IMR-90 (cell line): ENCODE measurements at places on chromosomes 1 and 21. TPM values are rescaled to one million over a fixed set of nuclear protein-coding genes. Genes with fewer than 3 reads are reported as not detected.

DNA sequence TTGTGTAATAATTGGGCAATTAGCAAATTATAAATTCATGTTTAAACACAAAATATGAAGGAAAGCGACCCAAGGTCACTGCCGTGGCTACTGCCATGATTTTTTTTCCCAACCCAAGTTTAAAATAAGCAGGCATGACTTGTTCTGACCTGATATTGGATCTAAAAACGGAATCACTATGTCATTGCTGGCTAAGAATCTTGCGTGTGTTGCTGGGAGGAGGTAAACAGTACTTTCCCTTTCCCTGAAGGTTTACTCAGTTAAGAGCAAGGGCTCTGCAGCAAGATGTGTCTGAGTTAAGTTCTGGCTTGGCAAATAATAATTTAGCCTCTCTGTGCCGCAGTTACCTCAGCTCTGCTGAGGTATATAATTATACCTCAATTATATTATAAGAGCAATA, 125.7 kb upstream of the L1TD1 start:
- DNase-seq, result peak; percentile 17

CRP gene
- not detected in 2 replicates for total RNA-seq

TFF3 gene
- not detected in 2 replicates for total RNA-seq

HAO2 gene
- not detected in 2 replicates for total RNA-seq

GRCh38 chr1:53895421-53895820, 1.4 kb downstream of the DIO1 start:
- no peak for DNase-seq

DNA sequence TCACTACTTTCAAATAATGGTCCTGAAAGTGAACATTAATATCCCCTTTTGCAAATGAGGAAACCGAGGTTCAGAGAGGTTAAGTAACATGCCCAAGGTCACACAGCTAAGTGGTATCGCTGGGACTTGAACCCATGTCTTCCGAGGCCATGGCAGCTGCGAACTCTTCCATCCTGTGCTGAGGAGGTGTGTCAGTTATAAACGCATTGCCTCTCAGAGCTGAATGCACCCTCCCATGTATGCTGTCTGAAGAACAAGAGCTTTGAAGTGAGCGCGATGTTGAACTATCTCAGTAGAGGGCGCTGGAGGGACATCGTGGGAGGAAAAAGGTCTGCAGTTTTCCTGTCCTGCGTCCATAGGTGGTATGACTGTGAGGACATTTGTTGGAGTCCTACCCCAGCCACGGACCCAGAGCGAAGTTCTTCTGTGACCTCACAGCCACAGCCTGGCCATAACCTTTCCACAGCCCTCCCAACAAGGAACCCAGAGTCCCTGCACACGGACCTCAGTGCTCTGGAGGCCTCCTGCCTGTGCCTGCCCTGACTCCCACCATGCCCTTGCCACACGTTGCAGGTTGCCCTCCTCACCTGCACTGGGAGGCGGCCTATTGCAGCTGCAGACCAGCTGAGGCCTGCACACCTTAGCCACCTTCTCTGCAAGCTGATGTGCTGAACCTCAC, 7.5 kb downstream of the MYOC start:
- DNase-seq, result peak; percentile 82

GRCh38 chr21:39156024-39156423, 27.2 kb downstream of the PSMG1 start:
- DNase-seq, result peak; percentile 70

CTSE gene
- total RNA-seq, result not detected in 2 replicates

FCRLB gene
- total RNA-seq, result 0.90 and 1.1 TPM in 2 replicates

DNA sequence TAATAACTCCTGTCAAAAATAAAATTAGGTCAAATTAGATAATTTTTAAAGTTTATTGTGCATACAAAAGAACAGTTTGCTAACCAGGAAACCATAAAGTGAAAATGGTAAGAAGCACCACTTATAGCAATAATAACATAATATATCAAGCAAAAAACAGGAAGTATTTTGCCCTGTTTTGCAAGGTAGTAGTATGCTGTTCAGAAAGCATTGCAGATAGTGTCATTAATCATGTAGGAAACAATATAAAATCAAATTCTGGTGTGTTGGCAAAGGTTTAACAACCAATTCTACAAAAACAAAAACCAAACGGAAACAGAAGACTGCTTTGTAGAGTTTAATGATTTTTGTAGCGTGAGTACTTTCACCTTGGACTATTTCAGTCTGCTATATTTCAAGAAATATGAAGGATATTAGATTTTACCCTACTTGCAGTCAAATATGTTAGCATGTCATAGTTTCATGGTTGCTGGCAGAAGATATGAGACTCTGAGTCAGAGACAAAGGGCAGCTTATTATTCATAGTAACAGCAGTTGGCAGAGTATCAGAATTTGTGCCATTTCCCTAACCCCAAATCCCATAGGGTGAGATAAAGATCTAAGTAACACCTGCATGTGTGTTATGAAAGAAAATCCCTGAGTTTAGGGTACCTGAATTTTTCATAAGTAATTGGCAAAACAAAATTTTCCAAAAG, 729.0 kb upstream of the BRINP3 start:
- peak; percentile 5 for DNase-seq

- no peak for DNase-seq
These were observed 40.0 kb downstream of the CDCP2 start for GRCh38 chr1:54112705-54113368.

RORC gene
- total RNA-seq, result not detected in 2 replicates

RBP7 gene
- total RNA-seq, result not detected in 2 replicates

TAS1R1 gene
- not detected in 2 replicates for total RNA-seq

BNIPL gene
- under 0.01 TPM in 1 of 2 replicates, not detected in the other for total RNA-seq

GRCh38 chr1:58654322-58654721, 45.5 kb downstream of the MYSM1 start:
- no peak for DNase-seq

FAF1 gene
- 72.9 and 78.0 TPM in 2 replicates for total RNA-seq

CLEC20A gene
- not detected in 2 replicates for total RNA-seq

GRCh38 chr1:69842326-69842725, 274.6 kb downstream of the LRRC7 start:
- DNase-seq, result no peak

DNA sequence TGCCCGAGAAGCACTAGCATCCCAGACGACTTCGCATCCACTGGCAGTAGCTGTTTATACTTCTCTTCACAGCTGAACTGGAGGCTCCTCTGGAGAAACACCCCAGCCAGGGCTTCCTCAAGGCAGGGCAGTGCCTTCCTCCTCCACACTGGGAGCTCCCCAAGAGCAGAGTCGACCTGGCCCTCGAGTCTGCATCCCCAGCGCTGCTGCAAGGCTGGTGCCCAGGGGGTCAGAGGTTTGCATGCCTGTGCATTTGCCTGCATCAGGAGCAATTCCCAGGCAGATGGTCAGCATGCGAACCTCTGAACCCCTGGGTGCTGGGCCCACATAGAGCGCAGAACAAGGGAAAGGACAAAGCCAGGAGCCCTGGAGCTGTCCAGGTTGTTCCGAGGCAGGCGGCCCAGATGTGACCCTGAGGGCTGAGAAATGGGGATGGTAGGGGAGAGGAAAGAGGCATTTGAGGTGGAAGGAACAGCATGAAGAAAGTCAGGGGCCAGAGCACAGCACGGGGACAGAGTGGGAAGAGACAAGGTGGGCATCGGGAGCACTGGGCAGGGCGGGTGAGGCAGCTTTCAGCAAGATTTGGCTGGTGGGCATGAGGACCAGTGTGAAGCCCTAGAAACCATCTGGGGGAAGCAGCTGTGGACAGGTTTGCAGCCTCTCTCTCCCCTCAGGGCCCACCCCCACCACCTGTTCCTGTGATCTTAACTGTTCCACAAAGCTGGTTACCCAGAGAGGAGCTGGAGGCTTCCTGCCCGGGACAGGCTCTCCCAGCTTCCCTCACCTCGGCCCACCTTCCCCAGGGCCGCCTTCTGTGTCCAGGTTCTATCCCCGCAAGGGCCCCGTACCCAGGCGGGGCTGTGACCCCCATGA, 6.4 kb upstream of the S100A8 start:
- no peak for DNase-seq

LRRC47 gene
- total RNA-seq, result 15.2 and 23.1 TPM in 2 replicates

DNA sequence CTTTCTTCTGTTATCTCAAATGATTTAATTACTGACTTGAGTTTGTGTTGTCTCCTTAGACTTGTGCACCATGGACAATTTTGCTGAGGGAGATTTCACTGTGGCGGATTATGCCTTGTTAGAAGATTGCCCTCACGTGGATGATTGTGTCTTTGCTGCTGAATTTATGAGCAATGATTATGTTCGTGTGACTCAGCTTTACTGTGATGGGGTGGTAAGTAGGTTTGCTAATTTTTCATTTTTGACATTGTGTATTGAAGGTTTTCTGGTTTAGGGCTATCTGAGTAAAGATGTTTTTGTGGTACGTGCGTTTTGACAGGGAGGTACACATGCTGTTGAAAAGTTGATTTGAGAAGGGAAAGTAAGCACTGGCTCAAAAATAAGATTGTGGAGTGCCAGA, 14.1 kb downstream of the TTC3 start:
- DNase-seq, result peak; percentile 82

DNA sequence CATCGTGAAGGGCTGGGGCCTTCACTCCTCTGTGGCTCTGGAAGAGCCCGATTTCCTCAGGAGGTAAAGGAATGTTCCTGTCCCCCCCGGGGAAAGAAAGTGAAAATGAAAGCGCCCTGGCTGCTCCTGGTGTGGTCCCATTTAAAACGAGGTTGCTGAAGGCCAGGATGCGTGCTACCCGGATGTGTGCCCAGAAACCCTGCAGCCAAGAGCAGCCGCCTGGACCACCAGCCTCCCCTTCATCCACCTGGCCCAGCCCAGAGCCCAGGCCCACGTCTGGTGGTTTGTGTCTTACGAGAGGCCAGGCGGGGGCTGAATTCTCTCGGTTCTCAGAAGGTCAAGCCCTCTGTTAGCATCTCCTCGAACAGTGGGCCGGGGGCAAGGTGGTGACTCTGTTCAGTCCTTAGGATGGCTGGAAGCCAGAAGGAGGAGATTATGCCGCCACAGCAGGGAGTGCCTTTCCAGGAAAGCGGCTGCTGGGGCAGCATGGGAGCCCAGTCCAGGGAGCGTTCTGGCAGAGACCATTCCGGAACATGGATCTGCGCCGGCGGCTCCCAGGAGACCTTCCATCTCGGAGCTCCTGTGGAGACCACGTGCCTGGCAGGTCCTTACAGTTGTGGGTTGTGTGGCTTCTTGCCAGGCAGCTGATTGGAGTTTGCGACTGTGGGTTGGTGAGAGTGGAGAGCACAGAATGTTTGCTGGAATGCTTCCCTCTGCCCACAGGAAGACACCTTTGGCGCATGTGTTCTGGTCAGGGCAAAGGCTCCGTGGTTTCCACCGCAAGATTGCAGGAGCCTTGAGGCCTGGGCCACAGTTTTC, 1.4 kb downstream of the GUK1 start:
- peak; percentile 33 for DNase-seq

- DNase-seq, result no peak
These were observed 10.3 kb upstream of the SPRR2B start for GRCh38 chr1:153081736-153082135.

- DNase-seq, result peak; percentile 39
These were observed 334 bp downstream of the CTH start for GRCh38 chr1:70411360-70411844.

DNA sequence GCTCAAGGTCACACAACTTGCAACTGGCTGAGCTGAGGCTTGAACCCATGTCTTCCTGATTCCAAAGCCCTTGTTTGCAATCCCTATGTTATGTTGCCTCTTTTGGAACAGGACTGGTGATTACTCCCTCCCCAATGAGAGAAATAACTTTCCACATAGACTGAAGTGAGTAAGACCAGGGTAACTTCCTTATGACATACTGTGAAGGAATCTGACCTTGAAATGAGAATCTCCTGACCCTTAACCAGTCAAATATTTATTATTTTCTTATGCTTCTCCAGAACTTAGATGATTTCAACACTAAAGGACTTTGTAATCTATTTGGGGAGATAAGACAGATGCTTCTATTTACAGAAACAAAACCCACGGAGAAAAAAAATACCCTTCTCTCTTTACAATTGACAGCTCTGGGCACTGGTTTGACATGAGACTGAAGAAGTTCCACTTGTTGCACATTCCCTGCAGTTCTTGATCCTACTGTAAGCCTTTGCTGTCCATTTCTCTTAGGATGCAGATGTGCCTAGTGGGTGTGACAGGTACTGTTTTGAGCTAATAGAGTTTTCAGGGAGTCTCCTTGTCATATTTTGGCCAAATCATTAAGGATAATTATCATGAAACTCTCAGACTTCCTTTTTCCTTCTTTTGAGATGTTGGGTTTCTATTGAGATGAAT, 3.9 kb upstream of the RPTN start:
- DNase-seq, result peak; percentile 62

C1orf141 gene
- total RNA-seq, result not detected in 2 replicates

DNA sequence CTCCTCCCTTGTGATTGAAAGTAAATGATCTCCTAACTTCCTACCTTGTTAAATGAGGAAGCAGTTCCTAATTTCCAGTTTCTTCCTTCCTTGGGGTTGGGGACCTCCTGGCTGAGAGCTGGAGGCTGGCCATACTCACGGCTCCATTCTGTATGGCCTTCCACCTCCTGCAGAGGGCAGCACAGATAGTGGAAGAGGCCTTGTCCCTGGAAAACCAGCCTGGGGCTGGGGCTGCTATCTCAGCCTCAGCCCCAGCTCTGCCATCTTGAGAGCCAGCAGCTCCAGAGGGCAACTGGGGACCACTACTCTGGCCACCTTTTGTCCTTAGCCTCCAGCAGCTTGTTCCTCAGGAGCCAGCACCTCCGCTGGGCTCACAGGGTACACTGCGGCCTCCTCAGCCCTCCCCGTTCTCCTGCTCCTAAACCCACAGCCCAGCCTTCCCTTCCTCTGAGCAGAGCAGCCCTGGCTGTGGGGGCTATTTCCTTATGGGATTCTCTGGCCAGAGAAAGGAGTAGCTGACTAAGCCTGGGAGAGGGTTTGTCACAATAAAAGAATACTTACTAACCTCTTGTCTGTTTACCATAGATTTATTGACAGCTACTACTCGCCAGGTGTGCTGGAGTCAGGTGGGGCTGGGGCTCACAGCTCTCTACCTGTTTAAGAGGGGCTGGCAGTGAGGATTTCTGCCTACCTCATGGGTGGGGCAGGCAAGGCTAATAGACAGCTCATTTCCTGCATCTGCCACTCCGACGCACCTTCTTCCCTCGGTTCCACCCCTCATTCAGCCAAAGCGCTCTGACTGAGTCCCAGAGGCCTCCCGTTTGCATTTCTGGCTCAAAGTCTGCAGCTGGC, 6.3 kb downstream of the TMEM234 start:
- DNase-seq, result peak; percentile 66

- no peak for DNase-seq
These were observed 458 bp downstream of the ZC3H12A start for GRCh38 chr1:37474697-37475379.

CXADR gene
- total RNA-seq, result 0.83 and 1.1 TPM in 2 replicates

GRCh38 chr1:53131590-53131938, 10.9 kb downstream of the SLC1A7 start:
- DNase-seq, result no peak

- DNase-seq, result peak; percentile 77
These were observed 892 bp downstream of the TYW3 start for GRCh38 chr1:74733604-74734484.

GRCh38 chr1:203103216-203103615, 17.4 kb upstream of the MYOG start:
- DNase-seq, result no peak

GRCh38 chr1:6351480-6352137, 42.0 kb downstream of the ACOT7 start:
- DNase-seq, result no peak
